DND-41 (cell line): ENCODE measurements at places on chromosomes 12 and 14.

DNA sequence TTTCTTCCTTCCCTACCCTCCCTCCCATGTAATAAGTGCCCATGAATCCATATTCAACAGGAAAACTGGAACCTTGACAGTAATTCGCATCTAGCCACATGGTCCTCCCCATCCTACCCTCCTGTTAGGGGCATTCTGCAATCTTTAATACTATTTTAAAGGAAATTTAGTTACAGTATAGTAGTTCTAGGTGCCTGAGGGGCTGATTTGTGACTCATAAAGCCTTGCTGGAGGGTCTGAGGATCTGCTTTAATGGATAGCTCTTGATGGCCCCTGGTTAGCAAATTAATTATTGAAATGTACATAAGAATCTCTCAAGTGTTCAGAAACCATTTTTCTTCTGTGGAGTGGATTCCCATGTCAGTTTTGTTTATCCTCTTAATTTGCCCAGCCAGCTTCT, 54.1 kb downstream of the ESRRB start:
- H3K4me3 ChIP-seq, result no peak overlapping the region
- no peaks in the 10 kb centered on the region for H3K36me3 ChIP-seq
- DNase-seq, result no peak
- H3K4me1 ChIP-seq, result no peaks in the 10 kb centered on the region
- peaks cover 6% of the 10 kb centered on the region for H3K27me3 ChIP-seq

GRCh38 chr12:60210756-60211155, 614.9 kb downstream of the SLC16A7 start:
- H3K36me3 ChIP-seq, result no peaks in the 10 kb centered on the region
- H3K27me3 ChIP-seq, result no peaks in the 10 kb centered on the region
- no peak for DNase-seq
- H3K4me1 ChIP-seq, result no peaks in the 10 kb centered on the region

DNA sequence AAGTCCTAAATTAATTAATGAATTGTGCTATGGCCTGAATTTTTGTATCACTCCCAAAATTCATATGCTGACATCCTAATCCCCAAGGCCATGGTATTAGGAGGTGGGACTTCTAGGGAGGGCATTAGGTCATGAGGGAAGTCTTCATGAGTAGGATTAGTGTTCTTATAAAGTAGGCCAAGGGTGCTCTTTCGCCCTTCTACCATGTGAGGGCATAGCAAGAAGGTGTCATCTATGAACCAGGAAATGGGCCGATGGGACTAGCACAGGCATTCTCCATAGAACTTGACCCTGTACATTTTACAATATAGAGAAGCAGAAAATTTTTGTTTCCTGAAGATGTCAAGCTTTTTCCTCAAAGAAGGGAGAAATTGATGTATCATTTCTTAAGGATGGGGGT, 12.5 kb downstream of the SYT10 start:
- no peak overlapping the region for H3K4me3 ChIP-seq
- no peak overlapping the region for H3K27ac ChIP-seq
- H3K4me1 ChIP-seq, result no peaks in the 10 kb centered on the region
- no peak for DNase-seq

- no peaks in the 10 kb centered on the region for H3K27me3 ChIP-seq
- peaks cover 13% of the 10 kb centered on the region for H3K36me3 ChIP-seq
- H3K4me1 ChIP-seq, result peaks cover 44% of the 10 kb centered on the region
These were observed 139.5 kb downstream of the DAD1 start for GRCh38 chr14:22449600-22449905.

- DNase-seq, result no peak
- no peak overlapping the region for H3K4me3 ChIP-seq
- H3K36me3 ChIP-seq, result peaks cover 27% of the 10 kb centered on the region
- H3K4me1 ChIP-seq, result no peaks in the 10 kb centered on the region
These were observed 14.4 kb downstream of the SPRYD3 start for GRCh38 chr12:53064613-53065436.
